ENCODE measurements at places on chromosomes 2 and 18.
A peak's percentile ranks its signal among the peaks of the same experiment; 100 is the strongest.

GRCh38 chr2:4553241-4553640, 849.9 kb downstream of the DCDC2C start:
- no peak for DNase-seq

DNA sequence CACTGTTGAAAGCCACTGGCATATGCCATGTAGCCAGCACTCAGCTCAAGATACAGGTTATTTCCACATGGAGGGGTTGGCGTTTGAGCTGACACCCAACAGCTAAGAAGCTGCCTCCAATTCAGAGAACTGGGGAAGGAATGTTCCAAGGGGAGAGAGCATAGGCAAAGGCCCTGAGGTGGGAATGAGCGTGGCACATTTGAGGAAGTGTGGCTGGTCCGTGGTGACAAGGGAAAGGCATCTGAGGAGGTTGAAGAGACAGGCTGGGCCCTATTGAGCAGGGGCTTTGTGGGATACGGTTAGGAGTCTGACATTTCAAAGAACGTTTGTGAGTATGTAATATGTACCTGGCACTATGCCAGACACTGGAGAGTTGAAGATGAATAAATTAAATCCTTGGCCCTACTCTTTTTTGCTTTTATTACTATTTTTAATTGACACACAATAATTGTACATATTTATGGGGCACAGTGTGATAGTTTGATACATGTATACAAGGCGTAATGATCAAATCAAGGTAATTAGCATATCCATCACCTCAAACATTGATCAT, 27.6 kb upstream of the TMBIM1 start:
- DNase-seq: no peak

DNA sequence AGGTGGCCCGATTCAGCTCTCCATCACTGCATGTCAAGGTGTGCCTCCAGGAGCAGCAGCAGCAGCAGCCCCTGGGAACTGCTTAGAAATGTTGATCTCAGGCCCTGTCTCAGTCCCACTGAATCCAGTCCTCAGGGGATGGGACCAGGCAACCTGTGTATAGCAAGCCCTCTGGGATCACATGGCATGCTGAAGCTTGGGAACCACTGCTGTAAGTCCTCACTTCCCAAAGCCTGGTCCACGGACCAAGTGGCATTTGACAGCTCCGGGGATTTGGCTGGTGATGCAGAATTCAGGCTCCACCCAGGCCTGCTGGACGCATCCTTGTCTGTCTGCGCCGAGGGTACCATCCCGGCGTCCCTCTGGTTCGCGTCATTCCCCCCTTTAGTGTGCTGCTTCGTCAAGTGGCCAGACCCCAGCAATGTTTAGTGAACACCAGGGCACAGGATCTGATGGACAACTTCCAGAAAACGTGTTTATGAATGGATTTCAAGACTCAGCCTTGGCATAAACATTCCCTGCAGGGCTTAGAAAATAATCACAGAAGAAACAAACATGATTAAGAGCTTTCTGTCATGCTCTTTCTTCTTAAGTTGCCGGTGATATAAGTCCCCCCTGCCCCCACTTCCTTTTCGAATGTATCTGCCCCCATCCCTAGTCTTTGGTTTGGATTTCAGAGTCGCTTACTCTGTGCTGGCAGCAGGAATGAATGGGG, 234.0 kb downstream of the GBX2 start:
- no peak for DNase-seq

DNA sequence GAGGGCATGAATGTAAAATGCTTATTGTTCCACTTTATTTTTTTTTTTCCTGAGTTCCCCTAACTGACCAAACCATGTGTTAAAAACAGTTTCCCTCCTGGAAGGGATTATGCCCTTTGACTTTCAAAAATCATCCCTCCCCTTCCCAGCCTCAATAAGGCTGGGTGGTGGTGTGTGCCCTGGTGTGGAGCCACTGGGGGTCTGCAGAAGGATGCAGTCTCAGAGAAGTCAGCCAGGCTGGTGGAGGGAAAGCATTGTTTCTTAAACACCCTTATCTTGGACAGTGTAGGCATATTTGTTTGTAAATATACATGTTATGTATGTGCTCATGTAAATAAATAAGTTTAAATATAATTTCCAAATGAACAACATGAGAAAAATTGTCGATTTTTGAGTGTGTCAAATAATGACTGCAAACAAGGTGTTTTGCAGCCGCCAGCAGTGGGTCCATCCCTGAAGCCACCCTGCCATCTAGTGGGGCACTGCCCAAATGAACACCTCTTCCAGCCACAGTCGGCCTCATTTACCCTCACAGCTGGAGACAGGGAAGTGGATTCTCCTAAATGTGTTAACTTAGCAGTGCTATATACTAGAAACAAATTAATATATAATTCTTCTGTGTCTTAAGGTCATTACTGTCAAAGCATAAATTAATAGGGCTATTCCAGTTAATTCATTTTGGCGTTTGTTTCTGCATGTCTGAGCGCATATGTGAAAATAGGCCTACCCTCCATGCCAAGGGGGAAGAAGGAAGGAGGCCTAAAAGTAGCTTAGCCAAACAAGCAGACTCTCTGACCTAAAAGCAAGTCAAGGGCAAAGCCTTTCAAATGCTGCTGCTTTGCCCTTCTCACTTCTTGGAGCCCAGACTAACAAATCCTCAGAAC, 209.6 kb upstream of the PIK3C3 start:
- peak; percentile 44 for DNase-seq

Measured in NCI-H2081 treated with DMSO at 0.1 percent for 48 hours (cell line).